GM23248 (cell line): ENCODE measurements at places on chromosomes 5 and 9.

DNA sequence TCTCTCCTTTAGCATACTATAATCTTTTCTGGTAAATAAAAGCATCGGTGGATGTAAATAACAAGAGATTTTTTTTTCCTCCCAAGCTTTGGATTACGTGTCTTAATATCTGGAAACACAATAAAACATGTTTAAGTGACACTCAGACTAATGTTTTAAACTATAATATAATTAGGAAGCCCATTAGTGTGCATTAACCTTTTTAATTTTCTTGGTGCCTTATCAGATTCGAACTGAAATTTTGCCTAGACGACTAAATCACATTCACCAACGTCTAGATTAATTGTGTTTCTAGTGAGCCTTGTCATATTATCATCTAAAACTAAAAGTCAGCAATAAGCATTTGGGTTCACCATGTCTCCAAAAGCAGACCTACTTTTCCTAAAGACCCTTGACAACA lies 110.2 kb downstream of the CDH6 start:
- no peak overlapping the region for H3K4me3 ChIP-seq
- no peaks in the 10 kb centered on the region for H3K27me3 ChIP-seq
- no peak for DNase-seq
- no peaks in the 10 kb centered on the region for H3K4me1 ChIP-seq
- no peaks in the 10 kb centered on the region for H3K36me3 ChIP-seq

DNA sequence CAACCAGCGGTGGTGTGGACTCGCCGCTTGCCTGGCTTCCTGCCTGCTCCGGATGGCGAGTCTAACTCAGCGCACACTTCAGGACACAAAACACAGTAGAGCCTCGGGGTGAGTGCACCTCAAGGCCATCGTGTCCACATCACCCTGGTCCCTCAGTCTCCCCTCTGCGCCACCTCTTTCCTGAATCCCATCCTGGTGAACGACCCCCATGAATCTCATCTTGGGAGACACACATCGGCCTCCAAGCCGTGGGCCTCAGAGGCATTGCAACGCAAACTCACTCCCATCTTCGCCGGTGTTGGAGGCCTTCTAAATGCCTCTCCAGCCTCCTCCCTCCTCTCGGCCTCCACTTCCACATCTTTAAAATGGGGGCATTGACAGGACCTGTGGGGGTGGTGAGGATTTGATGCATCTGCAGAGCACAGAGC lies 124.3 kb downstream of the COL23A1 start:
- H3K36me3 ChIP-seq: no peaks in the 10 kb centered on the region
- H3K27ac ChIP-seq: no peak overlapping the region
- no peaks in the 10 kb centered on the region for H3K27me3 ChIP-seq
- H3K4me3 ChIP-seq: no peak overlapping the region
- no peak for DNase-seq

DNA sequence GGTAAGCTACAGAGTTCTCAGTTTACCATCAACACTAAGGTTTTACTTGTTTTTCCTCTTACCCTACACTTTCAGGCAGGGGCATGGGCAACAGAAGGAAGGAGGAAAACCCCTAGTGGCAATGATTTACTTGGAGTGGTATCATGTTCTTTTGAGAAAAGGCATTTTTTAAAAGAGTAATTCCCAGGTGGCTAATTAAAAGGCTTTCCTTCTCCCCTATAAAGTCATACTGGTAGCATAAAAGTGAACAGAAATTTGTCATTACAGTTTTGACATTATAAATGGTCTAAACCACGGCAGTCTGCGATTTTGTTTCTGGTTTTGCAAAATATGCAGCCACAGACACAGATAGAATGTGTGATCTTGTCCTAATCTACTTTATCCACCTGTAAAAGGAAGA lies 30.9 kb upstream of the OR2K2 start:
- peaks cover 41% of the 10 kb centered on the region for H3K36me3 ChIP-seq
- no peak for DNase-seq
- H3K4me3 ChIP-seq: no peak overlapping the region
- peaks cover 12% of the 10 kb centered on the region for H3K4me1 ChIP-seq
- H3K27me3 ChIP-seq: no peaks in the 10 kb centered on the region
- no peak overlapping the region for H3K27ac ChIP-seq

DNA sequence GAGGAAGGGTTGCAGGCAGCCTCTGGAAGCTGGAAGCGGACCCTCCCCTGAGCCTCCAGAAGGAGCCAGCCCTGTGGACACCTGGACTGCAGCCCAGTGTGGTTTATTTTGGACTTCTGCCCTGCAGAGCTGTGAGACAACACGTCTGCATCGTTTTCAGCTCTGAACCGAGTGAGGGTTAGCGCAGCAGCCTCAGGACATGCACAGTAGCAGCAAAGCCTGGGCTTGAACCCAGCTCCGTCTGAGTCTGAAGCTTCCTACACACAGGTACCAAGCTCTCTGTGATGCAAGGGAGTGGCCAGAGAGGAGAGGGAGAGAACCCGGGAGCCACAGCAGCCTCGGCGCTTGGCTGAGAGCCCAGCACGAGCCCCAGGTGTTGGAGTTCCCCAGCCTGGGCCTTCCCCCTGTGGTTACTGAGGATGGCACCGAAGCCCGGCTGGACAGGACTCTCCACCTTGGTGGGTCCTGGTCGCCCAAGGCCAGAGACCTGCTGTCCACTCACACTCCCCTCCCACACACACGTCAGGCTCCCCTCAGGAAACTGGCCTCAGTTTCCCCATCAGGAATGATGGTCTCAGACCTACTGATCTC lies 128.2 kb downstream of the OLFM1 start:
- no peak for DNase-seq
- H3K4me1 ChIP-seq: no peaks in the 10 kb centered on the region
- H3K4me3 ChIP-seq: no peak overlapping the region

DNA sequence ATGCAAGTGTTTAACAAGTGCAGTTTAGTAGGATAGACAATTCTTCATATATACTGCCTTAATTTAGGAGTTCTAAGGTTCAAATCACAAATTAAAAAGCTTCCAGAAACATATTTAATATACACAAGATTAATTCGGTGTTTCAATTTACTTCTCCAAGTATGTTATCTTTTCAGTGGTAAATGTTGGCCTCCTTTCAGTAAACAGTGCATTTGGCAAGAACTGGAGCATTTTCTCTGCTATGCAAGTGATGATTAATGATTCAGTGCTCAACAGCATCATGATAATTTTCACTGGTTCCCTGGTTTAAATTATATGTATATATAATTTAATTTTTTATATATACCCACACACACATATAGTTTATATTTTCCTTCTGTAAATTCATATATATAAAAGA lies 541.7 kb downstream of the EFNA5 start:
- H3K4me1 ChIP-seq: no peaks in the 10 kb centered on the region
- no peak for DNase-seq
- H3K27me3 ChIP-seq: no peaks in the 10 kb centered on the region
- H3K27ac ChIP-seq: no peak overlapping the region
- no peaks in the 10 kb centered on the region for H3K36me3 ChIP-seq
- no peak overlapping the region for H3K4me3 ChIP-seq

DNA sequence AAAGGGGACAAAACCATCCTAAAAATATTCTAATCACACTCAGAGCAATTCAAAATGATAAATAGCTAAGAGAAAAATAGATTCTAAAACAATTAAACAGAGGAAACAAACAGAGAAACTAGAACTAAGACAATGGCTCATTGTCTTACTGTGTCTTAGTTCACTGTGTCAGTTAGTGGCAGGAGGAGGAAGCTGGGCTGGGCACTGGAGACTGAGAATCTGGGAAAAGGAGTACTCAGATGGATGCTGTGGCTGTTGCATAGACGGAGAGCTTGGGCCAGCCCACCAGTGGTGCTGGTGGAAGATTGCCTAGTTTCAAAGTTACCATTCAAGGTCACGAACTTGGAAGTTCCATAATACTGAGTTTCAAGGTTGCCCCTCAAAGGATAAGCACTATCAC lies 94.7 kb upstream of the IFNK start:
- H3K4me1 ChIP-seq: 0 out of 2 replicates have a peak, but pooled peaks cover 5% of the 10 kb centered on the region
- no peak overlapping the region for H3K4me3 ChIP-seq
- DNase-seq: no peak
- H3K27ac ChIP-seq: no peak overlapping the region
- H3K27me3 ChIP-seq: 0 out of 2 replicates have a peak, but pooled peaks cover 6% of the 10 kb centered on the region

- no peak overlapping the region for H3K27ac ChIP-seq
- H3K4me3 ChIP-seq: no peak overlapping the region
- H3K27me3 ChIP-seq: no peaks in the 10 kb centered on the region
- H3K4me1 ChIP-seq: no peaks in the 10 kb centered on the region
- DNase-seq: no peak
Observed at GRCh38 chr9:135877791-135878527, 29.4 kb downstream of the CAMSAP1 start.
